NCI-H345 (cell line): ENCODE measurements at places on chromosomes 2 and 18.

DNA sequence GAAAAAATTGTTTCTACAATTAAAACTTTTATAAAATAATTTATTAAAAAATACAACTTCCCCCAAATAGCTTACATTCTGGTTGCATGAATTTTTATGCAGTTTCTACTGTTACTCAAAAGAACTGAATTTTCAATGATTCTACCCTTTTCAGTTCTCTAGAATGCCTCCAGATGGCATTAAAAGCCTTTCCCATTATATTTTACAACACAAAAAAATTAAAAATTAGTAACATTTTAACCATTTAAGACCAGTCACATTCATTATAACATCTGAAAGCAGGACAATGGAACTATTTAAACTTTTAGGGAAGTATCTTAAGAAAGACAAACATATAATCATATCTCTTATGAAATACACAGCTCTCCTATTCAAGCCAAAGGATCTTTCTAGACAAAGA, 236.0 kb upstream of the REV1 start:
- no peak for DNase-seq

GRCh38 chr2:1645761-1646476, 98.4 kb downstream of the PXDN start:
- no peak for DNase-seq

GRCh38 chr18:36530676-36531405, 233.3 kb downstream of the FHOD3 start:
- no peak for DNase-seq

GRCh38 chr2:71711133-71711855, 257.9 kb downstream of the DYSF start:
- DNase-seq = no peak

DNA sequence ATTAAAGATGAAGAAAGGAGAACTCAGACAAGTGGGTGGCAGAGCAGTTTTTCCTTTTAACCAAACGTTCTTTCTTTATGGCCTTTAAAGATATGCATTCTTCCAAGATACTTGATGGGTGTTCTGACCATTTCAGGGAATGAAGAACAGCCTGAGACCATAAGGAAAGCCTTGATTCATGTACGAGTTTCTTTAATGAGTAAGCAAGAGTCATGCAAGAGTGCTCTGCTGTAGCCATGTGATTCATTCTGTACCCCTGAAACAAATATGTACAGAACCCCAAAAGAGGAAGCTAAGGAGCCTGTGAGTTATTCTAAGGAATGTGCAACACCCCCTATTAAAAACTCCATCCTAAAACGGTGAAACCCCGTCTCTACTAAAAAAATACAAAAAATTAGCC, 372.8 kb downstream of the MTX2 start:
- no peak for DNase-seq
